ENCODE measurements at places on chromosomes 12 and 14. TPM values are rescaled to one million over a fixed set of nuclear protein-coding genes. Genes with fewer than 3 reads are reported as not detected.

The CCDC175 gene
- not detected for total RNA-seq

The RIPK3 gene
- 19.5 TPM for total RNA-seq

- H3K4me1 ChIP-seq = no peaks in the 10 kb centered on the region
- DNase-seq = peak; percentile 44
- no peak overlapping the region for H3K4me3 ChIP-seq
- no peak overlapping the region for H3K27ac ChIP-seq
- no peaks in the 10 kb centered on the region for H3K27me3 ChIP-seq
- no peaks in the 10 kb centered on the region for H3K36me3 ChIP-seq
Measured at GRCh38 chr12:22255097-22255496, 79.4 kb downstream of the ST8SIA1 start.

- H3K4me3 ChIP-seq = no peak overlapping the region
- H3K36me3 ChIP-seq = no peaks in the 10 kb centered on the region
- H3K27ac ChIP-seq = no peak overlapping the region
- peaks cover 3% of the 10 kb centered on the region for H3K4me1 ChIP-seq
- DNase-seq = no peak
Measured at GRCh38 chr14:99315197-99315596, 43.2 kb upstream of the BCL11B start.

DNA sequence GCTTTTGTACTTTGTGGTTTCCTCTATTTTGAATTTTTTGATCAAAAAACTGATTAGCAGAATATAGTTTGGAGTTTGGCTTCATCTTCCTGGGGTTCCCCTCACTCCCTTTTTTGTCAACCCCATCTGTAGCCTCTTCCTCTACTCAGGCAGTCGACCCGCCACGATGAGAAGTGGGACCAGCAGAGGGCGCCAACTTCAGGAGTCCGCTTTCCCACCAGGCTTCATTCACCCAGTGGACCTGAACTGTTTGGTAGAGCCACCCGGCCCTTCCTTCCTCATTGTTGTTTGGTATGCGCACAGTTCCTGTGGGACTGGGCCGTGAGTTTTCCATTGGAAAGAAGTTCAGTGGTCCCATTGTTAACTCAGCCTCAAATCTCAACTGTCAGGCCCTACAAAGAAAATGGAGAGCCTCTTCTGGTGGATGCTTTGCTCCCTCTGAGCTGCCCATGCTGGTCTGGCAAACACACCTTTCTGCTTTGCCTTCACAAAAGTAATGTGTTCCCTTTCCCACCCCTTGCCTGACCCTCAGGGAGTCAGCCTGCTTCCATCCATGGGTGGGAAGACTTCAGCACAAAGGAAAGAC is 21.7 kb downstream of the TMBIM6 start:
- no peak overlapping the region for H3K4me3 ChIP-seq
- no peak overlapping the region for H3K27ac ChIP-seq

All from kidney (tissue), 22 donors.